ENCODE measurements at places on chromosomes 11 and 22.

GRCh38 chr22:35894464-35894878, 134.2 kb downstream of the RBFOX2 start:
- DNase-seq, result no peak

DNA sequence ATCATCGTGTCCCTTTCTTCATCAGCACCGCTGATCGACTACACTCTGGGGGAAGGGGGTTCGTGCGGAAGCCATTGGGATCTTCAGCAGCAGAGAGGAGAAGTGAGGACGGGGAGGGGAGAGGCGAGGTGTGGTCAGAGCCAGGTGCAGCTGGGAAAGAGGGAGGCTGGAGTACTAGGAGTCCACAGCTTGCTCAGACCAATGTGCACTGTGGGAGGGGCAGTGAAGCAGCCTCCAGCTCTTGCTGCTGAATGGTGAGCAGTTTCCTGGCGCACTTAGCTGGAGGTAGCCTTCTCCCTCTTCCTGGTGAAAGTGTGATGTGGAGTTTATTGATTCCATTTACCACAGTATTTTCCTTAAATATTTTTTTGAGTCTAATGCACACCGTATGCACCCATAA, 99.0 kb upstream of the NECTIN1 start:
- no peak for DNase-seq

DNA sequence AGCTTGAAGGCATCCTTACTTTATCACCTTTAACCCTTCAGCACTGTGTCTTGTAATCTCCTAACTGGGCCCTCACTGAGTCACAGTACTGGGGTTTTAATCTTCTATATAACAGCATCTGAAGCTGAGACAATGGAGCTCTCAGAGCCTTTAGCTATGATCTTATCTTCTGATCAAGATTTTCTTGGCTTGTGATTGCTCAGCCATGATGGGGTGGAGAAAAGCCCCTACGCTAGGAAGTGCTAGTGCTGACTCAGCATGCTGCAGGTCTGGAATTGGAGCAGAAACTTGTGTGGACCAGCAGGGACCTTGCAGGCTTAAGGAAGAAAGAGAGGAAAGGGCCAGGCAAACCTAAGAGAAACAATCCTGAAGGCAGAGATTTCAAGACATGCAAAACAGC, 71.7 kb upstream of the EED start:
- no peak for DNase-seq

DNA sequence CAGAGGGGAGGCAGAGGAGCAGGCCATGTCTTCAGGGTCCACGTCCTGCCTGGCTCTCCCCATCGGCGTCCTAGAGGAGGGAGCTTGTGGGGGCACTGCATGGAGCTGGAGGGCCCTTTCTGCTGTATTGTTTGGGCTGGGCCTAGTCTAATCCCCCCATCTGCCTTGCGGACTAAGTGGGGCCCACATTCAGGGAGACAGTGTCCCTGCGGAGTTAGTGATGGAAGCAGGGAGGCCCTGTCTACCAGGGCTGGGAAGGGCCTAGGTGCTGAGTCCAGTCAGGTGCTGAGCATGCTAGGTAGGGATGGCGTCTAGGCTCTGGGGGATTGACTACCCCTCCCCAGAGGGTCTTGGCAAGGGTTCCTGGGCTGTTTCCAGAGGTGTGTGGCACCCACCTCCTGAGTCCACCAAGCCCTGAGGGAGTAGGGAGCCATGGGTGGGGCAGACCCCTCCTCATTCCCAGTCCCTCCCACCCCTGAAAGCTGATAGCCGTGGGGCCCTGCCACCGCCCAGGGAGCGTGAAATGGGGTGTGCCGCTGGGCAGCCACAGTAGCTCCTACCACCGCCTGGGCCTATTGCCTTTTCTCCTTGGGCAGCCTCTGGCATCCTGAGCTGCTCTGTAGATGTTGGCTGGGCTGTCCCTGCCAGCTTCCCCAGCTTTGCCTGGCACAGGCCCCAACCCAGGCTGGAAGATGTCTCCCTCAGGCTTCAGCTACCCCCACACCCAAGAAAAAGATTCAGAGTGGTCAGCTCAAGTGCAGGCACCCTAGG, 1.9 kb upstream of the POLD4 start:
- DNase-seq, result no peak

- DNase-seq, result no peak
Observed at GRCh38 chr22:19991645-19992451, 24.8 kb downstream of the ARVCF start.
